NCI-H1048 (cell line): ENCODE measurements at places on chromosomes 1 and 21.

DNA sequence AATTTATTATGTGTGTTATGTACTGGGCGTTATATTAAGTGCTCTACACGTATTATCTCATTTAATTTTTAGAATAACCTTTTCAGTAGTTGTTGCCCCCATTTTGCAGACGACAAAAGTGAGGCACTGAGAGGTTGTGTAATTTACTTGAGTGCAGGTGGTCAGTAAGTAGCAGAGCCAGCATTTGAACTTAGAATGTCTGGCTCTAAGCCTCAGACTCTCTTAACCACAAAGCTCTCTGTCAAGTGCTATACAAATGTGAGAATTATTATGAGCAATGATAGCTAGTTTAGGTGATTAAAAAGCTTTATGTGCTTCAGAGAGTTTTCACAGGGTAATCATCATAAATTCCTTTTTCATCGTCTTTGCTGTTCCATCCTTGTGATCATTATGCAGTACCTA lies 96.3 kb upstream of the UBE2U start:
- DNase-seq, result no peak

- no peak for DNase-seq
Observed at GRCh38 chr1:30770150-30770549, 12.6 kb upstream of the LAPTM5 start.

DNA sequence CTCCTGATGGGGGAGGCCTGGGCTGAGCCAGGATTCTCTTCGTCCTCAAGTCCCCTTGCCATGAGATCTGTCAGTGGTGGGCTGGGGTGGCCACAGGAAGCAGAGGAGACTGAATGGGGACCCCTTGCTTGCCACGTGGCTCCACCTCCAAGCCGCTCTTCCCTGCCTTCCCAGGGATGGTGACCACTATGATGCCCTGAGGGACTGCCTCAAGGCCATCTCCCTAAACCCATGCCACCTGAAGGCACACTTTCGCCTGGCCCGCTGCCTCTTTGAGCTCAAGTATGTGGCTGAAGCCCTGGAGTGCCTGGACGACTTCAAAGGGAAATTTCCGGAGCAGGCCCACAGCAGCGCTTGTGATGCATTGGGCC lies 20.9 kb upstream of the TMEM222 start:
- DNase-seq, result no peak

DNA sequence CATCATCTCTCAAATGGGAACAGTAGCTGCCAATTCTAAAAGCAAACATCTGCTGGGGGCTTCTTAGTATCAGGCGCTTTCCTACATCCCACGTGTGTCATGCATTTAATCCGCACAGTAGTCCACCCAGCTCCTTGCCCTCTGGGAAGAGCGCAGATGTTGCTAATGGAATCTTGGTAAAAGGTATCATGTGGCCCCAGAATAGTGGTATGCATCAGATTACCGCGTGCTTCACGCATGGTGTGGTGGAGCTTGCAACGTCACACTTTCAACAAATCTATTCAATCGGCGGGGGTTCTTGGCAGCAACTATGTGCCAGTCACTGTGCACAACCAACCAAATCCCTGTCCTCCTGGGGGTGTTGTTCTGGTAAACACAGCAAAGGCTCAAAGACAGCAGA lies 141.0 kb downstream of the HIVEP3 start:
- DNase-seq, result no peak

DNA sequence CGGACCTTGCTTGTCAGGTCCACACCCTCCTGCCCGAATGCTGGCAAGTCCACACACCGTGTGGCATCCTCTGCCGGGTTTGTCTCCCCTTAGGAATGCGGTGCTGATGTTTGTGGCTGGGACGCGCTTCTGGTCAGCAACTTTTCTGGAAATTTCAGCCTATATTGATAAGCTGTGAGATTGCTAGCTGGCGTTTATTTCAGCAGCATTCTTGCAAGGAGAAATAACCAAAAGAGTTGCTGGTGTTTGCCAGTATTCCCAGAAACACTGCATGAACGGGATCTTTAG lies 601 bp downstream of the CEPT1 start:
- DNase-seq, result no peak

- no peak for DNase-seq
Observed at GRCh38 chr1:240508950-240509349, 103.0 kb downstream of the GREM2 start.

- DNase-seq, result no peak
Observed at GRCh38 chr1:39561279-39561678, 15.3 kb downstream of the PABPC4 start.

DNA sequence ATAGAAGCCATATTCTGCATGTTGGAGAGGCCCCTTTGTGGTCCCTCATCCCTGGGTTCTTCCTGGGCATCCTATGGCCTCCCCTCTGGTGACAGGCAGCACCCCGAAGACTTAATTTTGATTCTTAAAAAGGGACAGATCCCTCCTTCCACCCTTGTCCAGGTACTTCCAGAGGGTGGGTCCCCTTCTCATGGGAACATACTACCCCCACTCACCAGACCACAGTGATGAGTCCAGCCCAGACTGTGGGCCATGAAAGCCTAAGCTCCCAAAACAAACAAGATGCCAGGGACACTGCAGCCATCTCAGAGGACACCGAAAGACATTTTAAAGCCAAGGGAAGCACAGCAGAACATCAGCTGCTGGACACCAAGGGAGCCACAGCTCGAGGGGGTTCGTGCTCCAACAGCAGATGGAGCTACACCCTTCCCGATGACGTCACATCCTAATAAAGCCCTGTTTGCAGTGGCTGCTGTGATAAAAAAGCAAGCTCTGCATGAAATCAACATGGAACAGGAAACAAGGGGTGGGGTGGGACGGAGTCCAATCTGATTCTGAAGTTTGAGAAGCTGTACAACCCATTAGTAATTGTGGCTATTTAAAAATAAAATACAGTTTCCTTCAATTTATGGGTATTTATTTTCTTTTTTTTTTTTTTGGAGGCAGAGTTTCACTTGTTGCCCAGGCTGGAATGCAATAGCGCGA lies 32.4 kb downstream of the GNB1 start:
- DNase-seq, result no peak

DNA sequence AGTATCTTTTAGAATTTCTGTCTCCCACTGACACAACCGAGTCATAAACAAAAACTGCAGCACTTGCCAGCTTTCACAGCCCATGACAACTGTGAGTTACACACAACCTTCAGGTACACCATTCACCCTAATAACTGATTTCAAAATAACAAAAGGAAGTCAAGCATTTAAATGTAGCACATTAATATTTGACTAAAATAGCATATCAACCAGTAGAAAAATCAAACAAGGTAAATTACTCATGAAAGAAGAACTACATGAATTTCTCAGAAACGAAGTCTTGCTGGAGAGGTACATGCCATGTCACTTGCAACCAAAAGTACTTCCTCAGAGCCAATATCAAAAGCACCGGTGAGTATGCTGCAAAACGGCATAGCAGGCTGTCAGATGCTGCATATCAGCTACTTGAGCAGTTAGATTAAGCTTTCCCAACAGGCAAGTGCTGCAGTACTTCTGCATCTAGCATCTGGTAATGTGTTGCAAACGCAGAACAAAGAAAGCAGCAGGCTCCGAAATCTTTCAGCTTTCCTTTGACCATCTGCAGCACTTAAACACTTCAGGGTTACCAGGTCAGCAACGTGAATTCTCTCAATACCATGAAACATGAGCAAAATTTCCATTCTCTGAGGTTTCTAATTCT lies 223.2 kb downstream of the SMYD3 start:
- no peak for DNase-seq

GRCh38 chr1:244664353-244664752 lies 11.4 kb downstream of the DESI2 start:
- DNase-seq, result no peak

- DNase-seq, result no peak
Observed at GRCh38 chr21:34302521-34302920, 61.3 kb upstream of the KCNE2 start.
